ENCODE measurements at places on chromosomes 12 and 14.

DNA sequence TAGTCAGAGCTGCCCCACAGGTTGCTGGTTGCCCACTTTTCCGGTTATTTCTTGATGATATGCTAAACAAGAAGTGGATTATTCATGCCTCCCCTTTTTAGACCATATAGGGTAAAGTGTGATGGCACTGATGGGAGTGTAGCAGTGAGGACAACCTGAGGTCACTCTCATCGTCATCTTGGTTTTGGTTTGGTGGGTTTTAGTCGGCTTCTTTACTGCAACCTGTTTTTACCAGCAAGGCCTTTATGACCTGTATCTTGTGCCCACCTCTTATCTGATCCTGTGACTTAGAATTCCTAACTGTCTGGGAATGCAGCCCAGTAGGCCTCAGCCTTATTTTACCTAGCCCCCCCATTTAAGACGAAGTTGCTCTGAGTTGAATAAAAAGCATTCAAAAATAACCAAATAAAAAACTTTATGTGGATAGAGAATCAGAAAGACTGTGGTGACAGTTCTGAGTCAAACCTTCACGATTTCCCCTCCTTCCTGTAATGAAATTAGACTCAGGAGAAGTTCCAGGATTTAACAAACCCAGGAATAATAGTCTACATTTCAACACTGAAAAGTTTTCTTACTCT is 144.2 kb downstream of the PAWR start:
- H3K4me1 ChIP-seq, result no peaks in the 10 kb centered on the region
- H3K27me3 ChIP-seq, result peaks cover 6% of the 10 kb centered on the region
- H3K4me3 ChIP-seq, result no peak overlapping the region
- H3K27ac ChIP-seq, result no peak overlapping the region
- no peak for DNase-seq

DNA sequence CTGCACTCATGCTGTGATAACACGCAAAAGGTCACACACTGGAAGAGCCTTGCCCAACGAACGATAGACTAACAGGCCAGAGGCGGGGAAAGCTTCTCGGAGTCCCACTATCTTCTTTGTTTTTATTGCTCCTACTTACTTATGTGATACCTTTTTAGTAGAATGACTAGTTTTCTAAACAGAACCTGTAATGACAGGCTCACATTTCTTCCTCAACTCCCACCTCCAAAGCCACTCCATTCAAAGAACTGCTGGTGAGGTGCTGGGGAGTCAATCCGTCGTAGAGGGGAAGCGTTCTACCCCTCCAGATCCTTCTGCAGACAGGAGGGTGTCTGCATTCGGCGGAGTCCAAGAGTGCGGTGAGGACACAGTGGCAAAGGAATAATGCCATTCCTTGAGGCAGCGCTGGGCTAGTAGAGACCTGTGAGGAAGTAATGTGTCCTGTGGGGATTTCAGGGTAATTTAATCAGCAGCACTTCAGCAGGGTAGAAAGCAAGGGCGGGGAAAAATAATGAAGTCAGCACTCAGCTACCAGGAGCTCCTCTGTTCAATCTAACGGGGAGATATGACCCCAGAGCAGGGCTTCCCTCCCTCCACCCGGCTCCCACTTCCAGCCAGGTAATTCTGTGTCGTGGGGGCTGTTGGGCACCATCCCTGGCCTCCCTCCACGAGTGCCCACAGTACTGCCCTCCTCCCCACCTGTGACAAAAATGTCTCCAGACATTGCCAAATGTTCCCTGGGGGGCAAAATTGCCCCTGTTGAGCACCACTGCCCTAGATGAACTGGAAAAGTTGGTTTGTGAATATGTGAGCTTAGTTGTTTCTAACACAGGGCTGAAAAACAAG is 25.2 kb downstream of the SPRING1 start:
- no peak overlapping the region for H3K27ac ChIP-seq
- DNase-seq, result no peak
- H3K36me3 ChIP-seq, result peaks cover 17% of the 10 kb centered on the region
- peaks cover 9% of the 10 kb centered on the region for H3K4me1 ChIP-seq
- peaks cover 10% of the 10 kb centered on the region for H3K27me3 ChIP-seq

DNA sequence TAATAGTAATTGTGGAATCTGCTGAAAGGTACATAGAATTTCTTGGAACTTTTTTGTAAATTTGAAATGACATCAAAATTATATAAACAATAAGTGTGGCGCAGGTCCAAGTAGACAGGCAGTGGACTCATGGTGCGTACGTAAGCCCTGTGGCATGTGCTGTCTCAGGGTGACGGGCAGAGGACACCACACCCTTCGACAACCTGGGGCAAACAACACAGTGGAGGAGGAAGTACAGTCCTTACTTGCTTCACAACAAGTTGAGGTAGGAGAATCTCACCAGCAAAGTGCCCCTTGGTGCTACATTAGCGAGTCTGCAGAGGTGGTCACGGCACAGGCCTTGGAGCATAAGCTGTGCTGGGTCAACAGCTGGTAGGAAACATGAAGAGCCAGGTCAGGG is 180.9 kb downstream of the AEBP2 start:
- H3K27ac ChIP-seq, result no peak overlapping the region
- peaks cover 5% of the 10 kb centered on the region for H3K4me1 ChIP-seq
- no peaks in the 10 kb centered on the region for H3K27me3 ChIP-seq
- no peaks in the 10 kb centered on the region for H3K36me3 ChIP-seq
- H3K4me3 ChIP-seq, result no peak overlapping the region

DNA sequence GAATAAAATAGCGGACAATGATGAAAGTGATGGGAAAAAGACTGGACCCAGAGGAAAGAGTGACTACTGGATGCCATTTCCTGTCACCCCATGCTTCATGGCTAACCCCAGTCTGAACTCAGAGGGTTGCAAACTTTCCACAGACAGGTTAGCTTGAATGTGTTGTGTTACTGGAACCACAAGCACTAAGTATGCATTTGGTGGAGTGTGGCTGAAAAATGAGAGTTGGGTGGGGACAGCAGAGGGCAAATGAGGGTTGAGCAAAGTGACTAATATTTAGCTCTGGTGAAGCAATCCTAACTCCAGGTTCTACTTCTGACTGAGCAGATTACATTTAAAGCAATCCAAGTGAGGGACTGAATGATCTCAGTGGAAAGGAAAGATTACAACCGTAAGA is 1.6 kb downstream of the SLC16A7 start:
- H3K4me3 ChIP-seq, result peak overlapping the region; percentile 97
- H3K27ac ChIP-seq, result peak overlapping the region; percentile 98
- H3K27me3 ChIP-seq, result no peaks in the 10 kb centered on the region
- peaks cover 39% of the 10 kb centered on the region for H3K4me1 ChIP-seq
- H3K36me3 ChIP-seq, result no peaks in the 10 kb centered on the region

DNA sequence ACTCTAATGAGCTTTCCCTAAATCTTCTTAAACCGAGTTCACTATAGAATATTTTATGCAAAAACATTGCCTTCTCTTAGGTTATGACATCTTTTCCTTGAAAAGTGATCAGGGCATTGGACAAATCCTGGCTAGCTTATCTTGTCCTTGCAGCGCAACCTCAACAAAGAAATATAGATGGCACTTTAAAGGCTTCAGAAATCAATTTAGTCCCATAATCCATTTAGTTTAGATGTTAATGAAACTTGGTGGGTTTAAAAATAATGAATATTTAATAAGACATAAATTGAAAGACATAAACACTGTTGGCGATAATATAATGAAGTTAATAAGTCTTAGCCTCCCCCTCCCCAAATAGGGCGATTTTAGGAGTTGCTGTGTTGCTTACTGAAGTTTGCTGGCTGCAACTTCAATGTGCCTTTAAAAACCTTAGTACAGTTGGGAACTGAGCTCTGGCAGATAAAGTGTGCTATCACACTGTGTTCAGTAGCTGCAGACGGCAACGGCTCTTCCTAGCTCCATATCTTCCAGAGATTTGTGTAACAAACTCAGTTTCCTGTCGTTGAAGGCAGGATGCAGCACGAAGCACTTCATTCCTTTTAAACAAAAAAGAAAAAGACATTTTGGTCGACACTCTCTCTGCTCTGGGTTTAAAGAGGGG is 19.5 kb downstream of the PLXNC1 start:
- H3K27ac ChIP-seq, result peak overlapping the region; percentile 53
- H3K36me3 ChIP-seq, result peaks cover 8% of the 10 kb centered on the region
- no peak overlapping the region for H3K4me3 ChIP-seq
- peaks cover 3% of the 10 kb centered on the region for H3K27me3 ChIP-seq
- H3K4me1 ChIP-seq, result peaks cover 15% of the 10 kb centered on the region

GRCh38 chr12:63876980-63877379 is 32.5 kb downstream of the SRGAP1 start:
- H3K36me3 ChIP-seq, result no peaks in the 10 kb centered on the region
- DNase-seq, result no peak
- no peak overlapping the region for H3K27ac ChIP-seq
- no peaks in the 10 kb centered on the region for H3K4me1 ChIP-seq
- H3K27me3 ChIP-seq, result peaks cover 18% of the 10 kb centered on the region

DNA sequence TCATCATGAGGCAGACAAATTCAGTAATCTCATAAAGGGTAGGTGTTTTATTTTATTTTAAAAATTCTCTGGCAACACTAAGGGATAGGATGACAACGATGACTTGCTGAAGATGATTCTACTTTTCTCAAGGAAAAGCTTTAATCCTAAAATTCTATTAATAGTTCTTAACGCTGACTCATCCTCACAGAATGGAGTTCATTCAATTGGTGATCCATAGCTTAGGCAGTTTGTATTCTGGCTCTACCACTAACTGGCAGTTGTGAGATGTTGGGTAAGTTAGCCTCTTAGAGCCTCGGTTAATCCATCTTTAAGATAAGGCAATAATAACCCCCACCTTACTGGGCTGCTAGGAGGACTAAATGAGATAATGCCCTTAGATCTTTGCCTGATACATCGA is 116.3 kb downstream of the RTN1 start:
- no peak overlapping the region for H3K27ac ChIP-seq
- H3K36me3 ChIP-seq, result no peaks in the 10 kb centered on the region
- no peak overlapping the region for H3K4me3 ChIP-seq
- peaks cover 4% of the 10 kb centered on the region for H3K27me3 ChIP-seq
- H3K4me1 ChIP-seq, result no peaks in the 10 kb centered on the region

Data from natural killer cell treated with Interleukin-12 subunit alpha and Interleukin-12 subunit beta and Interleukin-15 and Interleukin-18, amount 100 ng/mL, for 72 hours (primary cell).